ENCODE measurements at places on chromosomes 11 and 22. TPM values are rescaled to one million over a fixed set of nuclear protein-coding genes. Genes with fewer than 3 reads are reported as not detected.

DNA sequence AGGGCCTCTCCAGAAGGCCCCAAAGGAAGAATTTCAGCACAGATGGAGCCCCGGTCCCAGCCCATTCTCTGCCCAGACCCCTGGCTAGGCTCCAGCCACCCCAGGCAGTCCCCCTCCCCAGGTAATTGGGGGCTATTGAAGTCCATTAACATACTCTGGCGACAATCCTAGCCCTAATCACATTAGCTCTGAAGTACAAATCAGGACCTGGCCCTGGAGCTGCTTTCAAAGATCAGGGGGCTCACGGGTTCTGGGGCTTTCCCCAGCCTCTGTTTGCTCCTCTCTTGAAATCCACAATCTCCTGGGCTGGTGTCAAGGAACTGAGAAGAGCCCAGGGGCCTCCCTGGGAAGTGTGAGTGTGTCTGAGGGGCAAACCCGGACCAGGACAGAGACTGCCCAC is 22.3 kb downstream of the FGF4 start:
- no peak for DNase-seq

GRCh38 chr11:64356498-64357411 is 2.2 kb upstream of the RPS6KA4 start:
- DNase-seq: no peak

GRCh38 chr11:64809781-64810241 is 540 bp downstream of the MEN1 start:
- DNase-seq: no peak

- DNase-seq: no peak
Measured at GRCh38 chr22:26650722-26651421, 6.5 kb upstream of the MIAT start.

DNA sequence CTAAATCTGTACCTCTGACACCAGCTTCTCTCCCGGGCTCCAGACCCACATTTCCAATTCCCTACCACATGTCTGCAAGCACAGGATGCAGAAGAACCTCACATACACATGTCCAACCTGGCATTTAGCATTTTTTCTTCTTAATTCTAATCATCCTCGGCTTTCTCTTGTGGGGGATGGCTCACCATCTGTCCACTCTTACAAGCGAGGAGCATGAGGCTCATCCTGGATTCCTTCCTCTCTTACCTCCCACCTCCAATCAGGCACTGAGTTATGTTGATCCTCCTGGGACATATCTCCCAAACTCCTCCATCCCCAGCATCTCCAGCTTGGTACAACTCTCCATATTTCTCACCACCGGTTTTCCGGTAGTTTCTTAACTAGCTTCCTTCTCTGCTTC is 149.8 kb upstream of the LARGE1 start:
- no peak for DNase-seq

- DNase-seq: no peak
Measured at GRCh38 chr11:45208135-45208534, 61.7 kb downstream of the PRDM11 start.

- DNase-seq: no peak
Measured at GRCh38 chr11:32255841-32256240, 165.0 kb downstream of the RCN1 start.

DNA sequence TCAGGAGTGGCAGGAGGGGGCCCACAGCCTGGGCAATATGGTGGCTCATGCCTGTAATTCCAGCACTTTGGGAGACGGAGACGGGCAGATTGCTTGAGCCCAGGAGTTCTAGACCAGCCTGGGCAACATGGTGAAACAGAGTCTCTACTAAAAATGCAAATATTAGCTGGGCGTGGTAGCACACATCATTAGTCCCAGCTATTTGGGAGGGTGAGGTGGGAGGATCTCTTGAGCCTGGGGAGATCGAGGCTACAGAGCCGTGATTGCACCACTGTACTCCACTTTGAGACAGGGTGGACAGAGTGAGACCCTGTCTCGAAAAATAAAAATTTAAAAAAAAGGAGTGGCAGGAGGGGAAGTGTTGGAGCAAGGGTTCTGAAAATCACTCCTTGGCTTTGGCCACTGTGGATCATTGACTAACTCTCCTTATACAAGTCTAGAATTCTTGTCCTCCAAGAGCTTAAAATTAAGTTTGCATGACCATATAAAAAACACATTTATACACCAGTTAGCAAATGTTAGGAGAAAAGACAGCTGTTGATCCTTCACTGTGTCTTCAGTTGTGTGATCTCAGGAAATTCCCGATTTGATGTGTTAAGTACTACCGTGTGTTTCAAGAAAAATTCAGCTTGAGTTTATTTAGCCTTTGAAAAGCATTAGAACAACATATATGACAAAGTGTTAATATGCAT is 2.3 kb upstream of the WEE1 start:
- no peak for DNase-seq

GRCh38 chr11:19832086-19832750 is 119.6 kb downstream of the NAV2 start:
- no peak for DNase-seq

DNA sequence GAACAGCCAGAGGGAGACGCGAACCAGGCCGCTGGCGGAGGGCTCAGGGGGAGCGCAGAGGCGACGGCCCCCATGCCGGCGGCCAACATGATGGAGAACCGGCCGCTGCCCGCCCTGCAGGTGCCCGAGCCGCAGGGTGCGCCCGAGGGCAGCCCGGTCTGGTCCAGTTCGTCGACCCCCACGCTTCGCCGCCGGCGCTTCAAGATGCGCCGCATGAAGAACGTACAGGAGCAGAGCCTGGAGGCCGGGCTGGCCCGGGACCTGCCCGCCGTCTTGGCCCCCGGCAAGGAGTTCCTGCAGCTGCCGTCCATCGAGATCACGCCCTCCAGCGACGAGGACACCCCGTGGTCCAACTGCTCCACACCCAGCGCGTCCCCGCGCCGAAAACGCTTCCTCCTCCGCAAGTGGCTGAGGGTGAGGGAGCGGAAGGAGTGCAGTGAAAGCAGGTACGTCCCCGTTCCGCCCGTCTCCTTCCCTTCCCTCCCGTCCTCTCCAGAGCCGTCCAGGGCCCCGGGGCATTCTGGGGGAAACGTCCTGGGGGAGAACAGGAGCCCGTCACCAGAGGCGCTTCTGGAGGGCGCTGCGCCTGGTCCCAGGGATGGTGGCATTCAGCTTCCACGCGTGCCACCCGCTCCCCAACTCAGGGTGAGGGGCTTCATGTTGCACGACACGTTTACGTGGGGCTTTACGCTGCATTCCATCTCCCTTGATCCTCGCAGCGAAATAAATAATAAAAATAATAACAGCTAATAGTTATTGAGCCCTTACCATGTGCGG is 840 bp downstream of the GRAMD1B start:
- DNase-seq: no peak

DNA sequence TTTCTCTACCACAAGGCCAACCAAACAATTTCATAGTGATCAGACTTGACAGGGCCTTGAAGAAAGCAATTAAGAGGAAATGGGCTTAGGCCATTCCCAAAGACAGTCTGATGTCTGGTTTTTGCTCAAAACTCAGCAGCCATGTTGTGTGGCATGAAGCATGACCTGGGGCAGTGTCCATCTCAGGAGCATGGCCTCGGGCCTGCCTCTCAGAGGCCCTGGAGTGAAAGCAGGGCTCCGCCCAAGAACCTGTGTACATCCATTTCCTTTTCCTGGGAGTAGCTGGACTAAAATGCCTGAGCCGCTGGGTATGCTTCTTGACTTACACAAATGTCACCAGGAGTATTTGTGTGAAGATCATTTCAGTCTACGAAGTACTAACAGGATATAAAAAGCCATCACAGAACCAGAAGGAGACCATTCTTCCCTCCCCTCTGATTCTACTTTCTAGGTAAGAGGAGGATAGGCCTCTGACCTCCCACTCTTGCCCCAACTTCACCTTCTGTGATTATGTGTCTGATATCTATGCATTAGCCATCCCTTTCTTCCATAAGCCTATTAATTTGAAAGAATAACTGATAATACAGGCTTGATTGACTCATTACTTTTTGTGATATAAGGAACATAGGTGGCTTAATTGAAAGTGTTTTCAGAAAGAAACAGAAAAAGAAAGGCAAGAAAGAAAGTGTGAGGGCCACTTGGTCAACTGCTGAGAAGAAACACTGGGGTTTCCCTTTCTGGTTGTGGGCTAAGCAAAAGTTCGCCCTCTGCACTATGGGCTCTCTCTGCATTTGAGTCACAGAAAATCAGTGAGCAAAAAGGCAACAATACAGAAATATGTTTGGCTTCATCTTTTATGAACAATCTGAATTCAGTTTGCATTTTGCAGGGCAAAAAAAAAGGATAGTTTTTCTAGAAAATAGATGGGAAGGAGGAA is 188.6 kb upstream of the MTMR2 start:
- DNase-seq: no peak

DNA sequence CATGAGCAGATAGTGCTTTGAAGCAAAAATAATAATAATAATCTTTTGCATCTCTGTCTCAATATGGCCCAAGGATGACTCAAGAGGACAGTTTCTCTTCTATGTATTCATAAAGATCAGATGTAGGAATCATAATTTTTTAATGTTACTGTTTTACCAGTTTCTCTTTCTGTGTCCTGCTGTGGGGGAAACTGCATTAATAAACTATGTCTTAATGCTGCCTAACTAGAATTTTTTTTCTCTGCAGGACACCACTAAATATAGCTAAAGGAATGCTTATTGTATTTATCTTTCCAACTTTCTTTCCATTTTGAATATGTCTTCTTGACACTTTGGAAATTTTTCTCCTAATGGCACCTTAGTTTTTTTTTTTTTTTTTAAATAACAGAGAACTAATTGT is 6.5 kb downstream of the FJX1 start:
- DNase-seq: no peak

Gene OR52E5
- total RNA-seq: not detected

- DNase-seq: no peak
Measured at GRCh38 chr22:42855211-42855610, 1.9 kb downstream of the ARFGAP3 start.

Gene RAB39A
- 0.95 TPM for total RNA-seq

DNA sequence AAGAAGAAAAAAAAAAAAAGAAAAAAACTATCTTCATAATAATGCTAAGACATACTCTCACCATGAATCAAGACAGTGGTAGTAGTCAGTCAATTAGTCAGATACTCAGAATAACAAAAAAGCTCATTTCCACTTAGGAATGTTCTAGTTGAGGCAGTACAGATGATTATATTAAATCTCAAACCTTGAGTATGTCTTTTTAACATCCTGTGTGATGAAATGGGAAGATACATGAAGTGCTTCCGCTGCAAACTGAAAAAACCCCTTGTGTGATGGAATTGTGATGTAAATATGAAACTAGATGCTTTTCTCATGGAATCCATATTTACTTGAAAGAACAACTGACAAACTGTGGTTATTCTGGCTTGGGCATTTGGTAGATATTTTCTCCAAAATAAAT is 13.7 kb downstream of the AMOTL1 start:
- DNase-seq: no peak

GRCh38 chr11:92919048-92919447 is 50.4 kb upstream of the MTNR1B start:
- no peak for DNase-seq

DNA sequence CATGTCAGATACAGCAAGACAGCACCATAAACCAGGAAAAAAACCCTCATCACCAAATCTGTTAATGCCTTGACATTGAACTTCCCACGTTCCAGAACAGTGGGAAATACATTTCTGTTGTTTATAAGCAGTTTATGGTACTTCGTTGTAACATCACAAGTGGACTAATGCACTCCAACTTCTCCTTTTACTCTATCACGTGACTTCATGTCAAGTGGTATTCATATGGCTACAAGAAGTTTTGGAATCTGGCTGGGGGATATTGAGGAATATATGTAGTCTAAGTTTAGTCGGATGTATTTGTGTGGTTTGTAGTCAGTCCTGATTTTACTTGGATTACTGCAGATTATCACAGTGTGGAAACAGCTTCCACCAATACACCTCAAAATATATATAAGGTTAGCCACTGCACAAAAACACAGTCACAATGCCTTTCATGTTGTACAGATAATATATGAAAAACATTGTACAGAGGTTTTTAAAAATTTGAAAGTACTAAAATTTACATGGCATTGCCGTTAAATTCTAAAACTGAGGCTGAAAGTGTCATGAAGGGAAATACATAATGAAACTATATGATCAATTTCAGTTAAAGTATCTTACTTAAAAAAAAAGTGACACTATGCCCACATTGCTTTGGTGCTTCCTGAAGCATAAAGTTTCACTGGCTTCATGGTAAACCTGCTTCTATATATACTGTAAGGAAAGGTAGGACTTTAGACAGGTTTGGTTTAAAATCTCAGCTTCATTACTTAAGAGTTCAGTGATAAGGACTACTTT is 134.1 kb downstream of the CASP12 start:
- DNase-seq: no peak

Gene NFAM1
- total RNA-seq: 0.11 TPM

DNA sequence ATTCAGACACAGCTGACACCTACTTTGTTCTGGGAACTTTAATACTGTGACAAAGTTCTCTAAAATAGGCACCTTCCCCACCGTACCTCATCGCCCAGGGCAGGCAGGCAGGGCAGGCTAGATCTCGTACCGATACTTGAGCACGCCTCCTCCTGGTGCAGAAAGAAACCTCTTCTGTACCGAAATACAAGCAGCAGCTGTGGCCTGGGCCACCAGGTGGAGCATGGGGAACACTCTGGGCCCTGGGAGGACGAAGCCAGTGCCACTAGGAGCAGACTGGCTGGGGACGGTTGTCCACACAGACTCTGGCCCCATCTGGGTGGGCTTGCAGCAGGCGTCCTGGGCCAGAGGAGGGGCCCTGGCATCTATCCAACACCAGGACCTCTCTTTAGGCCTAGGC is 12.8 kb downstream of the PMM1 start:
- DNase-seq: no peak

GRCh38 chr11:125941619-125942611 is 3.9 kb upstream of the VSIG10L2 start:
- no peak for DNase-seq

Gene PITPNB
- 68.9 TPM for total RNA-seq

- no peak for DNase-seq
Measured at GRCh38 chr22:20807315-20807752, 33.4 kb downstream of the SERPIND1 start.

- DNase-seq: no peak
Measured at GRCh38 chr11:5577101-5577500, 3.6 kb upstream of the OR52B6 start.

DNA sequence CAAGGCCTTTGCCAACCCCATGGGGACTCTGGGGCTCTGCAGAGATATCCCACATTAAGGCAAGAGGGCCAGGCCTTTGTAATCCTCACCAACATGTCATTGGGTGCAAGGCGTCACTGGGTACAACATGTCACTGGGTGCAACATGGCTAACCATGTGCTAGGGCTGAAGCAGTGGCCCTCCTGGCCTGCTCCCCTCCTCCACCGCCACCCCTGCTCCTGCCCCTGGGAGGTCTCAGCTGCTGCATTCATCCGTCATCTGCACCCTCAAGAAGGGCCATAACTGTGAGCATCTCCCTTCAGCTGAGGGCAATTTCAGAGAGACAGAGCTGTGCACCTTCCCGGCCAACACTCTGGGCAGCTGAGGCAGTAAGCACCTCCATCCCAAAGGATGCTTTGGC is 16.7 kb upstream of the OAF start:
- no peak for DNase-seq

DNA sequence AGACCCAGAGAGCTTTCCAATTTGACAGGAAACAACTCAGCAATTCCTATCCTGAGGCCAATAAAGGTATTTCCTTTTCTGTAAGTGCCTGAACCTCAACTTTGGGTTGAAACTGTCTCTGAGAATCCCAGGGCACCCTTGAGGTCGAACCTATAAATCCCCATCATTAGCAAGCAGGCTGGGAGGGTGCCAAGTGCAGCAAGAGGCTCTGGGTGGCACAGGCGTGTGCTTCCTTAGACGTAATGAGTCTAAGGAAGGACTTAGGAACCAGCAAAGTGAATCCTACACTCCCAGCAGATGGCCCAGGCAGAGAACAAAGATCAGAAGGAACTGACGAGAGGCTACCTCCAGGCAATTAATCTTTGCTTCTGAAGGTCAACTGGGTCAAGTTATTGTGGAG is 234.3 kb upstream of the NARS2 start:
- no peak for DNase-seq

Measured in esophagus squamous epithelium (tissue), 5 donors.